Fibroblast of skin of left biceps (primary cell): ENCODE measurements at places on chromosomes 5 and 9.

- no peak for DNase-seq
These were observed 111.4 kb upstream of the FAM120A start for GRCh38 chr9:93340091-93340490.

- DNase-seq, result no peak
These were observed 4.3 kb upstream of the FAT2 start for GRCh38 chr5:151595411-151595826.

DNA sequence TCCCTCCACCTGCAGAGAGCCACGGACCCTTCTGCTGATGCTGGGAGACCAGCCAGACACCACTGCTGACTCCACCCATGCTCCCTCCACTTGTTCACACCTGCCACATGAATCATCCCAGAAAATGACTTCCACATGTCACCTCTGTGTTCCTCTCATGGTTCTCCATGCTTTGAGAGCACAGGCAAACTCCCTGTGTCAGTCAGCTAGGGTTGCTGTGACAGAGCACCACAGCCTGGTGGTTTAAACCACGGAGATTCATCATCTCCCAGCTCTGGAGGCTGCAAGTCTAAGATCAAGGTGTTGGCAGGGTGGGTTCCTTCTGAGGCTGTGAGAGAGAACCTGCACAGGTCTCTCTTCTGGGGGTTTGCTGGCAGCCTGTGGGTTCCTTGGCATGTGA is 381.4 kb downstream of the GADD45G start:
- no peak for DNase-seq

GRCh38 chr9:70205366-70206020 is 53.3 kb upstream of the SMC5 start:
- DNase-seq, result no peak

GRCh38 chr5:3004361-3005080 is 253.0 kb upstream of the IRX2 start:
- DNase-seq, result no peak

DNA sequence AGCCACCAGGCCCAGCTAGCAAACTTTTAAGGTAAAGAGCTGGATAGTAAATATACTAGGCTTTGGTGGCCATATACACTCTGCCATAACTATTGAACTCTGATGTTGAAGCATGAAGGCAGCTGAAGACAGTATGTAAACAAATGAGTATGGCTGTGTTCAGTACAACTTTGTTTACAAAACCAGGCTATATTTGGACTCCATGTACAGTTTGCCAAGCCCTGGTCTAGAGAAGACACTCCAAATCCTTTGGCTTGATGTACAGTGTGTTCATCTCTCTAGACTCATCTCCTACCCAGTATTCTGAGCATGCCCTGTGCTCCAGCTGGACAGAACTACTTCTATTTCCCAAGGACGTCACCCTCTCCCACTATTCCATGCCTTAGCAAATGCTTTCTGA is 54.3 kb upstream of the MEGF10 start:
- DNase-seq, result no peak

- DNase-seq, result no peak
These were observed 29.6 kb upstream of the LCP2 start for GRCh38 chr5:170327168-170327567.

- DNase-seq, result no peak
These were observed 6.5 kb downstream of the ZNF462 start for GRCh38 chr9:106869458-106869857.

GRCh38 chr9:18333157-18333556 is 140.8 kb upstream of the ADAMTSL1 start:
- DNase-seq, result no peak

- DNase-seq, result no peak
These were observed 3.9 kb upstream of the HK3 start for GRCh38 chr5:176902911-176903664.

DNA sequence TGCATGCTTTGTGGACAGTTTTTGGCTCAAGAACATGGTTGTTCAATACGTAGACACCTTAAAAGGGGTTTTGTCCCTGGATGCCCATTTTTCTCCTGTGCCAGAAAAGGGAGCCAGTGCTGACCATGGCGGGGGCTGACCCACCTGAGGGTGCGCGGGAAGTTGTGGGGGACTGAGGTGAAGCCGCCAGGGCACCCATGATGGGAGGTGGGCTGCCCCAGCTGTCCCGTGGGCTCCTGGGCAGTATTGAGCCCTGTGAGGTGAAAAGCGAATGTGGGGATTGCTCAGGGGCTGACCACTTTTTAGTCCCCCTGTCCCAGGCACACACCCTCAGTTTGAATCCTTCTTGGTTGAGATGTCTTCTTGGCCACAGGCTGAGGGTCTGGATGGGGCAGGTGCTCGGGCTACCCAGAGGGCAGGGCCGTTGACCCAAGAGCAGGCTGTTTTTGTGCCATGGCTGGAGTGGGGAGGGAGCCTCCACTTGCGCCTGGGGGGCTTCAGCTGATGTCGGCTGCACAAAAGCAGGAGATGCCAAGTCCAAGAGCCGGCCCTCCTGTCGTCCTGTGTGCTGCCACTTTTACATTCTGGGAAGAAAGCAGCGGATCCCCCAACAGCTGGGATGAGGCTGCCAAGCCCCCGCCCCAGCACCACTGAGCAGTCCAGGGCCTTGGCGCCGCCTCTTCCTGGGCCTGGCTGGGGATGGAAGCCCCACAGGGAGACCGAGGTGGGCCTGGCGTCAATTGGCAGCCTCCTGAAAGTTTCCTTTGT is 120.1 kb downstream of the WNK2 start:
- DNase-seq, result no peak

DNA sequence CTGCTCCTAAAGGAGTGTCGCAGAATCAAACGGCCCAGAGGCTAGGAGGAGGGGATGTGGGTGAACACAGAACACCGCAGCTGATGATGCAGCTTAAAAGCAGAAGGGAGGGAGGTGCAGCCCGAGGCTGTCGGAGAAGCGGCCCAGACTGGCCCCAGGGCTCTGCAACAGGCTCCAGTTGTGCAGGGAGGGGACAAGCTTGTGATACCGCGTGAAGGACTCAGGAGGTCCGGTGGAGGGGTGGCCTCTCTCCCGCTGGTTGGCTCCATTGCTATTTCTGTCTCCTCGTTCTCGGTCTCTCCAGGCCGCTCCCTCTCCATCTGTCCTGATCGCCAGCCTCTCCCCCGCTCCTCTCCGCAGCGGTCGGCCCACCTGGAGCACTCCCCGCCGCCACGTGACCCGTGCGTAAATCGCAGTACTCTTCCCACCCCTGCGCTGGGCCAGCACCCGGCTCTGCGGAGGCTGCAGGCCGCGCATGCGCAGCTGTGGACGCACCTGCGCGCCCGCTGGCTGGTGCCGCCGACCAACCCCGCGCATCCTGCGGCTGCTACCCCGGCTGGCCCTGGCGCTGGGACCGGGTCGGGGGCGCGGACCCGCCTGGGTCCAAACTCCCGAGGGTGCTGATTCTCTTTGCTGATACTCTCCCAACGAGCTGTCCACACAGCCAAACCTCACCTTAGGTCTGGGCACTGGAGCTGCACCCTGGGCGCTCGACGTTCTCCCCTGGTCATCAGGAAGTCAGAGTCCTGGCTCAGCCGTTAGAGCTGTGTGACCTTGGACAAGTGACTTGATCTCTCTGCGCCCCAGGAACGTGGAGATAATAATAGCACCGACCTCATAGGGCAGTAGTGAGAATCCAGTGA is 3.7 kb upstream of the STXBP1 start:
- DNase-seq, result no peak

DNA sequence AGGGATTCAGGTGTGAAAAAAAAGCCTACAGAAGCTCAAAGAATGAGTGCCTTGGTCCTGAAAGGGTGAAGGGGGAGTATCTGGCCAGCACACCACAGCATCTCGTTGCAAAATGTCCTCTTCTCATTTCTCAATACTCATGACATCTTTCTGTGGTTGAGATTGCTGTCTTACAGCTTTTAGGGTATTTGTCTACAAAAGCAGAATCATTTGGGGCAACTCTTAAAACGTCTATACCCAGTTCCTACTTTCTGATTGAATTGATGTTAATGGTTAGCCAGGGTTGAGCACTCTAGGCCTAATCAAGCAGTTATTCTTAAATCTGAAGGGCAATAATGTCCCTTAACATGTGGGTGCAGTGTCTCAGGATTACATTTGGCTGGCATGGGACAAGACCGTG is 21.2 kb upstream of the PCSK5 start:
- DNase-seq, result no peak

DNA sequence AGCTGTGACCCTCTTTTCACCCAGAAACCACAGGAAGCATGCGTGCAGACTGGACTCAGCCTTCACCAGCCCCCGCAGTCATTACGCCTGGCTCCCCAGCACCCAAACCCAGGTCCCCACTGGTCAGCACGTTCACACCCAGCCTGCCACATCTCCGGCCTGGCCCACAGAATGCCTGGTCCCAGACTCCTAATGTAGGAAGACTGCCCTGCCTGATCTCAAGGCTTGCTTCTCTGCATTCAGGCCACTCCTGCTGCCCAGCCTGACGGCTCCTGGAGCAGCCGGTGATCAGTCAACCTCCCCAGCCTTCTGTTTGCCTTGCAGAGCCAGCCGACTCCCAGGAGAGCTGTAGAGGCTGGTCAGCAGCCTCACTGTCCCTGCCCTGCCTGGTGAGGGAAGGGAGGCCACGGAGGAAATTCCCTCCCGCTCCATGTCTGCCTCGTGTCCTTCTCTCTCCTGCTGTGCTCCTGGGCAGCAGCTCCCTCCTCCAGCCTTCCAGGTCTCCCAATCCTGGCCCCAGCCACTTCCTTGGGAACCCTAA is 25.4 kb downstream of the ADAMTS2 start:
- no peak for DNase-seq

- DNase-seq, result no peak
These were observed 125.4 kb downstream of the CDC42SE2 start for GRCh38 chr5:131389096-131389868.

DNA sequence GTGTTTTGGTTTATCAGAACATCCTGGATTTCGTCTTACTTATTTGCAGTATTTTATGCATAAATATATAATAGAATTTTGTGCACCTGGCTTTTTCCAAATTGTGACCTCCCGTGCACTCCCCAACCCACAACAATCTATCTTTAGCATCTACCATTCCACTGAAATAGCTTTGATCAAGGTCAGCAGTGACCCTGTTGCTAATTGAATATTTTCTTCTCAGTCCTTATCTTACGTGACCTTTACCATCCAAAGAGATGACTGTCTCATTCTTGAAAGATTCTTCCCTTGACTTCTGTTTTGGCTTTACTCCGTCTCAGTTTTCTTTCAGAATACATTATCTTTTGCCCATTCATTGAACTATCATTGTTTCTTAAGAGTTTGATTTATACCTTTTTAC is 18.4 kb downstream of the NDUFS4 start:
- no peak for DNase-seq

DNA sequence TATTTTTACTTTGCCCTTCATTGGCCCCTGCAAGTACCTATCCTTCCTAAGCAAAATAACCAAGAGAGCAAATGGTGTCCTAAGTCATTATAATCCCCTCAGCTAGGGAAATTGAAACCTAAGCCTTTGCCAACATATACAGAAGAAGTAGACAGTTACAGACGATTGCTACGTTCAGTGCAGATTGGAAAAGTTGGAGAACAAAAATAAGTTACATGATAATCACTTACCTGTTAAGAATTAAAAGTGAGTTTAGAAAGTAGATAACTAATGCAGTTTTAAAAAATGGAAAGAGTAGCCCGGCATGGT is 244.8 kb downstream of the MPDZ start:
- DNase-seq, result no peak

- no peak for DNase-seq
These were observed 39.8 kb upstream of the CRB2 start for GRCh38 chr9:123316053-123316718.

DNA sequence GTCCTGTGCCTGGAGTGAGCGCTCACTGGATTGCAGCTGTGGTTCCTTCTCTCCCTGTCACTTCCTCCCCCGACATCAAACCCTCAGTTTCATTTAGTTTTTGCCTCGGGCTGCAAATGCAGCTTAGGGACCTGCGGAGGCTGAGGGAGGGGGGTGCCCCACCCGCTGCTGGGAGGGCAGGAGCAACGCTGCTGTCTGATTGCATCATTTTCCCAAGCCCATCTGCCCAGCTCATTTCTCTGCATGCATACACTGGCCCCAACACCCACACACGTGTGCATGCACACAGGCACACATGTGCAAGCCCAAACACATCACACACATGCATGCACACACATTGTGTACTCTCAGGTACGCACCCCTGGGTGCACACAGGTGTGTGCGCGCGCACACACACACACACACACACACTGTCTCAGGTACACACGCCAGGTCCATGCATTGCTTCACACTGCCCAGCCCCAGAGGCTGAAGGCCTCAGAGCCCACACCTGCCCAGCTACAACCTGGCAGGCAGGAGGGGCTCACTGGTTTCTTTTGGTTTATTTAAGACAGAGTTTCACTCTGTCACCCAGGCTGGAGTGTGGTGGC is 3.4 kb downstream of the ASS1 start:
- DNase-seq, result peak; percentile 49

GRCh38 chr5:36948041-36948440 is 71.5 kb downstream of the NIPBL start:
- DNase-seq, result peak; percentile 36

GRCh38 chr9:128835246-128836210 is 5.9 kb upstream of the SPOUT1 start:
- DNase-seq, result no peak

- no peak for DNase-seq
These were observed 558 bp downstream of the SHROOM1 start for GRCh38 chr5:132829742-132830435.

DNA sequence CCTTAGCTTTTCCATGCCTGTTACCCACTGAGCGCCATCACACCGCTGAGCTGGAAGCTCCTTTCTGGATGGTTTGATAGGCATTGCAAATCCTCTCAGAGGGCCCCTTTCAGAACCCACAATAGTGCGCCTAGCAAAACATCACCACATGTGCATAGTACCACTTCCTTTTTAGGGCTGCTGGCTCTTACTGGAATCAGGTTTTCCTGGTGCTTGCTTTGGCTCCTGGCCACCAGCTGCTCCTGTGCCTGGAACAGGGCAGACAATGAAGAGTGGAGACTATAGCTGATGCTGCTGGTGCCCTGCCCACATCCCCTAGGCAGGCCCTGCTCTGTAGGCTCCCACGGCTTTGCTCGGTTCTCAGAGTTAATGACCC is 163.6 kb upstream of the SEMA6A start:
- DNase-seq, result no peak

DNA sequence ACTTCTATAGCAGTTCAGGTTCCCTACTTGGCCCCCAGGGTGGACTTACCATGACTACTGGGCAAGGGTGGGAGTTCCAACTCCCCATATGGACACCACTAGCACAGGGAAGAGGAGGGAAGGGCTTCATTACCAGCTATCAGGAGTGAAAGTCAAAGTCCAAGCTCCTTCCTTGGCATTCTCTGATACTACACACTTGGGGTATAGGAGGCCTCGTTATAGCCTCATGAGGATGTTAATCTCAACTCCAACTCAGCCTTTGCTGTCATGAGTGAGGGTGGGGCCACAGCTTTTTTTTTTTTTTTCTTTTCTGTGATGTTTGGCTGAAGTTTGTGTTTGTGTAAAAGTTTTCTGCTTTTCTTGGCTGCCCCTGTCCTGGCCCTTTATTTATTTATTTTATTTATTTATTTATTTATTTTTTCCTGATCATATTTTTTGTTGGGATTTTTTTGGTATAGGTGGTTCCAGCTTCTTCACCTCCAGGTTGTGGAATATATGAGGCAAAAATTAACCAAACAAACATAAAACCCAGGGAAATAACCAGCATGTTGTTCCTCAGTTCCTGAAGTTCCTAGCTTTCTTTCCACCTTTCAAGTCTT is 8.7 kb downstream of the GARIN3 start:
- DNase-seq, result no peak

- DNase-seq, result no peak
These were observed 339.2 kb downstream of the AGTPBP1 start for GRCh38 chr9:85402551-85402950.

GRCh38 chr5:78533356-78533755 is 115.2 kb downstream of the LHFPL2 start:
- no peak for DNase-seq

GRCh38 chr9:19470567-19470966 is 61.8 kb downstream of the ACER2 start:
- no peak for DNase-seq
